ENCODE measurements at places on chromosomes 6 and 20. TPM values are rescaled to one million over a fixed set of nuclear protein-coding genes. Genes with fewer than 3 reads are reported as not detected.

- no peak for DNase-seq
Measured at GRCh38 chr6:137870308-137870644, 3.2 kb downstream of the TNFAIP3 start.

- no peak for DNase-seq
Measured at GRCh38 chr6:18242062-18242851, 22.1 kb downstream of the DEK start.

The MCCD1 gene
- total RNA-seq, result not detected

The ADAT2 gene
- total RNA-seq, result 2.3 TPM

GRCh38 chr6:150684714-150685459 lies 85.2 kb downstream of the PLEKHG1 start:
- no peak for DNase-seq

The DYNLT2 gene
- 0.77 TPM for total RNA-seq

DNA sequence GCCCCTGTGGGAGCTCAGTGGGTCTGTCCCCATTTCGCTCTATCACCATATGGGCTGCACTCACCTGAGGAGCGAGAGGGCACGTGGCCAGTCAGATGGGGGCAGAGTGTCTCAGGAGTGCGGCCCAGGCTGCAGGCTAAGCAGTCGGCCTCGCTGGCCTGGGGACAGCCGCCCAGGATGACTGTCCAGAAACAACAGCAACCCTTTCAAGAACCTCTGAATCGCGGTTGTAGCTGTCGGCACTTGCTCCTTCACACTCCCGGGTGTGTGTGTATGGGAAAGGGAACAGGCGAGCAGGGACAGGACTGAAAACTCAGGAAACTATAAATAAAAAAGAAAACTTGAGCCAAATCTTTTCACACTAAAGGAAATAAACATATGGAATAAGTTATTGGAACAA lies 63.1 kb downstream of the TFAP2A start:
- no peak for DNase-seq

- peak; percentile 93 for DNase-seq
Measured at GRCh38 chr20:17836303-17836861, 132.2 kb downstream of the SNX5 start.

The CRISP3 gene
- not detected for total RNA-seq

GRCh38 chr6:31569861-31570536 lies 2.1 kb upstream of the LTA start:
- DNase-seq, result no peak

The CGA gene
- not detected for total RNA-seq

GRCh38 chr6:18209539-18210197 lies 54.4 kb downstream of the KDM1B start:
- DNase-seq, result no peak

DNA sequence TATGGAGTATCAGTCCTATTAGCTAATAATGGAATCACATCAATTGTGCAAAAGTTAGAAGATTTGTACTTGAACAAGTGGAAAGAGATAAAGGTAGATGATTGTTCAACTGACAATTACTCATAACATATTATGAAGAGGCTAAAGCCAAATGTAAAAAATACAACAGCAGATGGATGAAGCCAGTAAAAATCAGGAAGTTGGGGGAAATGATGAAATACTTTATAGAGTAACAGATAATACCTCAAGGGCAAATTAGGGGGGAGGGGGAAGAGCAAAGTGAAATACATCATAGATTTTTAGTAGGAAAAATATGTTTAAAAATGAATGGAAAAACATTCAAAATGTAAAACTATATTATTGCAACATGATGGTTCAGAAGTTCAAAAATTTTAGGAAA lies 114.0 kb downstream of the PDSS2 start:
- no peak for DNase-seq

DNA sequence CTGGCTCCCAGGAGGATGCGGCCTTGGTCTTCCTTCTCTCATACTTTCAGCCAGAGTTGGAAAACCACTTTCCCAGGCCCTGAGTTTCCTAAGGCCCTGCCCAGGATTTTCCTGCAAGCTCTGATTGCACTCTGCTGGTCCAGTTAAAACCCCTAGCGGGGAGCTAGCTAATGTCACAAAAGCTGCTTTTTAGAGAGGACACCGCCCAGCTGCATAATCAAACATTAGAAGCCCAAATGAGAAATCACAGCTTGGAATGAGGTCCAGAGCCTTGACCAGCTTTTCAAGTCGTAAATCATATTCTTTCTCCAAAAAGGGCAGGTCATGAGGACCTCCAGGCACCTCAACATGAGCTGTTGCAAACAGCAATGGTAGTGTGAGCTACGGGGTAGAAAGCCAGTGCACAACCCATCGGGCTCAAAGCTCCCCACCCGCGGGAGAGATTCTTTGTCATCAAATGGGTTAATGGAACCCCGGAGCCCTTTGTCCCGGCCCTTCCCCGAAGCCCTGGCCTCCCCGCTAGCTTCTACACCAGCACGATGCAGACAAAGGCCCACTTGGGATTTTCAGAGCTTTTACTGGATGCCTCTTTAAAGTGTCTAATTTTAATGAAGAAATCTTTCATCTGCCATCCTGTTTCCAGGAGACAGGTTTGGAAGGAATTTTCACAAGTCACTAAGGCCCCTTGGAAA lies 134.0 kb downstream of the SCML4 start:
- no peak for DNase-seq

- no peak for DNase-seq
Measured at GRCh38 chr6:37406726-37407341, 26.2 kb upstream of the CMTR1 start.

GRCh38 chr6:37555040-37555781 lies 55.5 kb upstream of the CCDC167 start:
- DNase-seq, result no peak

DNA sequence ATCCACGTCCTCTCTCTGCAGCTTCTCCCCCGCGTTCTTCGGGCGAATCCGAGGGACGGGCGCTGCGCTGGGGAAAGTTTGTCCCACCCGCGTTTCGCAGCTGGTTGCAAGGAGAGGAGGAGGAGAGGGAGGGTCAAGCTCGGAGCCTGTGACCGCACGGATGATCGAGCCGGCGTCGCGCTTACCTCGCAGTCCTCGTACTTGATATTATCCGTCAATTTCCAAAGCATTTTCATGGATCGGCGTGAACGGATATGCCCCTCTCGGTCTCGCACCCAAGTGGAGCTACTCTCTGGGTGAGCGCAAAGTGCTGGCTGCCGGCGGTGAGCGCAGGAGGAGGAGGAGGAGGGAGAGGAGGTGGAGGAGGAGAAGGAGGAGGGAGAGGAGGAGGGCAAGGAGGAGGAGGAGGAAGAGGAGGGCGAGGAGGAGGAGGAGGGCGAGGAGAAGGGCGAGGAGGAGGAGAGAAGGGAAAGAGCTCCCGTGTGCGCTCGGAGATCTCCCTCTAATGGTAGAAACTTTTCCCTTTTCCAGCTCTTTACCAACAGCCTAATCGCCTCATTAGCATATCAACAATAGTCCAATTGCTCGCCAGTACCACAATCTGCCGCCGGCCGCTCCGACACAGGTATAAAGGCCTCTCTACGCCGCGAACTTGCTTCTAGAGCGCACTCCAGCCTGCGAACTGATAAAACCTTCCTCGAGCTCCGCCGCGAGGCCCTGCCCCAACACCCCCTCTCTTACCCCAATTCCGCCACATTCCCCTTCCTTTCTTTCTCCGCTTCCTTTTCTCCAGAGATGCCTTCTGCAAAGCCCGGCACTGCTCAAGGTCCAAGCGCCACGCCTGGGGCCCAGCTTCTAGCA lies at the start of gene TFAP2A:
Gene TFAP2A (minus strand): TSS at position 319 of the 861 bp plus-strand sequence. CDS start 83 bp downstream, at position 236.
- no peak for DNase-seq

The DEFB124 gene
- total RNA-seq, result not detected

GRCh38 chr6:38088829-38089228 lies 269.3 kb downstream of the ZFAND3 start:
- no peak for DNase-seq

DNA sequence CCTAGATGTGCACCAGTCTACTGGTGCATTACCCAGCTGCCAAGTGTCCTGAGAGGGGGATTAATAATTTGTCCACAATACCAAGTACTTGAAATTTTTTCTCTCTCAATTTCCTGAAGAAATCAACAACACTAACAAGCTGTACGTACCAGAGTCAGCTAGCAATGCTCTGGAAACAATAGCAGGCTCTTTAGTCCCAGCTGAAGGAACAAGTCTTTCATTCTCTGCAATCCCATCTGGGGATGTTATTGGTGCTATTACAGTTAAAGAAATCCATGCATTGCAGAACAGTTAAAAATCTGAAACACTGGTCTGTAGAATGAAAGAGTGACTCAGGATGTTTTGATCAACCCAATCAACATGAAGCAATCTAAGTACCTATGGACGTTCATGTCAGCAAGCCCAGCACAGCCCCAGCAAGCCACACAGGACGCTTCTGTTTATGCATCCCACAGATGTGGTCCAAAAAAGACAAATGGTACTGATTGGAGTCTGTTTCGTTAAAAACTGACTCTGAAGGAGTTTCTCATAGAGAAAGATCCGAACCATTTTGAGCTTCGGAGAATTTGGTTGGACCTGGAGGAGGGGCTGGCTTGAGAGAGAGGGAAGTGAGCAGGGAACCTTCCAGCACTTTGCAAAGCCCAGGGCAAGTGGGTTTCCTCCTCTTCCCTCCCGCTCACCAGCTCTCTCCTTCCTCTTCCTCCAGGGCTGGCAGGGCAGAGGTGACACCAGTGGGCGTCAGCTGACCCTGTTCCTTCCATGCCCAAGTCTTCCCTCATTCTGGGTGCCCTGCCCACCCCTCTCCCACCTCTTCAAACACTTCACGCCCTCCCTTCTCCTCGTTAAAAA lies 11.9 kb downstream of the PRR18 start:
- DNase-seq, result no peak

- no peak for DNase-seq
Measured at GRCh38 chr6:126042001-126042419, 55.7 kb downstream of the TRMT11 start.

- DNase-seq, result no peak
Measured at GRCh38 chr6:11194356-11195218, 37.9 kb downstream of the NEDD9 start.

- no peak for DNase-seq
Measured at GRCh38 chr6:15580326-15580725, 82.5 kb downstream of the DTNBP1 start.

The RSPH3 gene
- 12.1 TPM for total RNA-seq

The BPI gene
- total RNA-seq, result 0.20 TPM

The CST9L gene
- not detected for total RNA-seq
